SK-N-SH treated with all-trans-retinoic acid at 6 μM for 48 hours (cell line): ENCODE measurements at places on chromosomes 6 and 20.

- ATAC-seq, result no peak
Observed at GRCh38 chr6:11965499-11965898, 46.6 kb upstream of the HIVEP1 start.

GRCh38 chr6:27672113-27672799, 199.4 kb upstream of the ZNF184 start:
- peak; percentile 67 for ATAC-seq

- no peak for ATAC-seq
Observed at GRCh38 chr6:89148016-89148750, 2.3 kb downstream of the PM20D2 start.

DNA sequence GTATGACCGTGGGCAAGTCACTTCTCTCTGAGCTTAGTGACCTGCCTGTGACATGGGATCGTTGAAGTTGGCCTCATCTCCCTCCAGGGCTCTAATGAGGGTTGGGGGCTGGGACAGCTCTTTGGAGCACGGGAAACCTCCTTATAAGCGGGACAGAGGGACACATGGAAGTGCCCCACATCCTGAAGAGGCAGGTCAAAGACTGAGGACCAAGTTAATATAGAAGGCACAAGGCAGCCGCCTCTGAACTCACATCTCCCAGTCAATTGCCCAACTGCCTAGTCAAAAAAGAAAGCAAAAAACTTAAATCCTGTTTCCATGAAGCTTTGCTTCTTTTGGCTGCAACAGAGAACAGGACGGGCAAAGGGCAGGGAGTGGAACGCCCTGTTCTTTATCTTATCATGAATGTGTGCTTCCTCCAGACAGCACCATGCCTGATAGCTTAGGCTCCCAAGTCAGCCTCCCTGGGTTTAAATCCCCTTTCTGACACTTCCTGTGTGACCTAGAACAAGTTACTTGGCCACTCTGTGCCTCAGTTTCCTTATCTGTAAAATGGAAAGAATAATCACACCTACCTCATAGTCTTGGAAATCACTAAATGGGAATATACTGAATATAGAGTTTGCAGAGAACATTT, 27.1 kb downstream of the LBP start:
- ATAC-seq, result no peak

GRCh38 chr6:14787250-14787649, 458.6 kb upstream of the JARID2 start:
- no peak for ATAC-seq

- ATAC-seq, result no peak
Observed at GRCh38 chr20:50195524-50196120, 5.0 kb downstream of the CEBPB start.

- no peak for ATAC-seq
Observed at GRCh38 chr6:6866656-6867403, 240.9 kb upstream of the RREB1 start.

GRCh38 chr6:127178746-127179145, 60.3 kb downstream of the RSPO3 start:
- no peak for ATAC-seq

DNA sequence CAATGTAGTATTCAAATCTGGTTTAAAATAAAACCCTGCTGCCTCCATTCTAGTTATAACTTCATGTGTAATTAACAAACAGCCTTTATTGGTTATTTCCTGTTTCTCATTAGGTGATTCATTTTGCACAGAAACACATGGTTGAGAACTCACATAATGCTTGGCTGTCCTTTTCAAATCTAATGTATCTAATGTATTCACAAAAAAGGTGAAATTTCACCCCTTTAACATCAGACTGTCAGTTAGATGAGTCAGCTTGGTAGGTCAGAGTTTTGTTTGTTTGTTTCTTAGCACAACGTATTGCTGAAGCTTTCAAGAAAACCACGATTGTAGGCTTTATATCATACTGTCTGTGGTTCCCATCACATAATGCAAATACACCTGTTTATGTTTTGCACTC, 78.7 kb upstream of the TMEM30A start:
- ATAC-seq, result no peak

DNA sequence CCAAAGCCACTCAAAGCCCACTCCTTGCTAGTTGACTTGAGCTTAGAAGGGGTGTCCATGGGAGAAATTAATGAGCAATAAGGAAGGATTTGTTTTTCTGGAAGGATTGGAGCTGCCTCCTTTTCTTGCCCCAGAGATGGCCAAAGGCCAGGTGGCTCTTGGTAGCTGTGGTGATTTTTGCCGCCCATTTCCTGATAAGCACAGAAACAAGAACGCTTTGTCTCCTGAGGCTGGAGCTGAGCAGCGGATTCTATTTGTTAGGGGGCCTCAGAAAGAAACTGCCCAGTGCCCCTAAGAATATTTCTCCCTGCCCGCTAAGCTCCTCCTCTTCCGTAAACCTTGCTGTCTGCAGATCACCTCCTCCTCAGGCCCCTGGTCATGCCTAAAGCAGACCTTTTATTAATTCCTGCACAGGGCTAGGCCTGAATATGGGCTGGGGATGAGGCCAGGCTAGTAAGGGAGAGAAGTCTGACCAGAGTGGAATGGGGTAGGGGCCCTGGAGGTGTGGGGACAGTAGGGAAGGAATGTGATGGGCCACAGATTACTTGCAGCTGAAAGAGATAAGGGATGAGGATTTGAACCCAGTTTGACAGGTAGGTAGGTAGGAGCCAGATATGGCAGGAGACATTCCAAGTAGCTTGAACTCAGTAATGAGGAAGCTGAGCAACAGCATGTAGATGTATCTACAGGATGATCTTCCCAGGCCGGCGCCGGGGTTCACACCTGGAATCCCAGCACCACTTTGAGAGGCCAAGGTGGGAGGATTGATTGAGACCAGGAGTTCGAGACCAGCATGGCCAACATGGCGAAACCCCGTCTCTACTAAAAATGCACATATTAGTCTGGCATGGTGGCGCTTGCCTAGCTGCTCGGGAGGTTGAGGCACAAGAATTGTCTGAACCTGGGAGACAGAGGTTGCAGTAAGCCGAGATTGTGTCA, 71.2 kb upstream of the NAA20 start:
- no peak for ATAC-seq

- no peak for ATAC-seq
Observed at GRCh38 chr6:61592238-61592637, 693.8 kb downstream of the KHDRBS2 start.

DNA sequence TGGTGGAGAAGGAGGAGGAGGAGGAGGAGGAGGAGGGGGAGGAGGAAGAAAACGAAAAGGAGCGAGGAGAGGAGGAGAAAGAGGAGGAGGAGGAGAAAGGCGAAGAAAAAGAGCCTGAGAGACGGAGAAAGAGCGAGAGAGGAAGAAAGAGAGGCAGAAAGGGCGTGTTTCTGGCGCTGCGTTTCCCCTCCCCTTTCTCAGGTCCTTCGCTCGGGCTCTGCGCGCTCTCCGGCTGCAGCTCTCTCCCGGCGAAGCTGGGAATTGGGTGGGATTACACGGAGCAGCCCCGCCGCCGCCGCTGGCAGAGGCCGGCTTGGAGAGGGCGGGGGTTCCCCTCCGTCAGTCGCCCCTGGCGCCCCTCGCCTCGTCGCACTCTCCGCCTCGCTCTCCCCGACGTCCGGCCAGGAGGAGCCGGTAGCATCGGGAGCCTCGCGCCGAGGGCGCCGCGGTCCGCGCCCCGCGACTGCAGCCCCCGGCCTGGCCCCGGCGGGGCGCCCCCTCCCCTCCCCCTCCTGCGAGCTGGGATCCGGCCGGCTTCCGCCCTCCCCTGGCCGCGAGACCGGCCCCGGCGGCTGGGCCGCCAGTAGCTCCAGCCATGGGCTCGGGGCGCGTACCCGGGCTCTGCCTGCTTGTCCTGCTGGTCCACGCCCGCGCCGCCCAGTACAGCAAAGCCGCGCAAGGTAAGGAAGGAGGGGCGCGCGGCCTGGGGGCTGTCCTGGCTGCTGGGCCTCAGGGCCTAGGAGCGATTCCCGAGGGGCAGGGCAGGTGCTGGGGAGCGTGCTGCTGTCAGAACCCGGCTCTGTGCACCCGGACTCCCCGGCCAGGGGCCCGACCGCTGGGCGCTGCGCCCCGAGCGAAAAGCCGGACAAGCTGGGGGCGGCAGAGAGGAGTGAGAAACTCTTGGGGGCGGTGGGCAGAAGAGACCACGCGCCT, at the start of gene SCUBE3:
SCUBE3 (plus strand) TSS at position 133 of the 933 bp plus-strand sequence; CDS start at position 596, 463 bp downstream.
- ATAC-seq, result peak; percentile 70

- no peak for ATAC-seq
Observed at GRCh38 chr20:42530191-42530590, 659.5 kb downstream of the PTPRT start.
